ENCODE measurements at places on chromosomes 11 and 22. TPM values are rescaled to one million over a fixed set of nuclear protein-coding genes. Genes with fewer than 3 reads are reported as not detected.

DNA sequence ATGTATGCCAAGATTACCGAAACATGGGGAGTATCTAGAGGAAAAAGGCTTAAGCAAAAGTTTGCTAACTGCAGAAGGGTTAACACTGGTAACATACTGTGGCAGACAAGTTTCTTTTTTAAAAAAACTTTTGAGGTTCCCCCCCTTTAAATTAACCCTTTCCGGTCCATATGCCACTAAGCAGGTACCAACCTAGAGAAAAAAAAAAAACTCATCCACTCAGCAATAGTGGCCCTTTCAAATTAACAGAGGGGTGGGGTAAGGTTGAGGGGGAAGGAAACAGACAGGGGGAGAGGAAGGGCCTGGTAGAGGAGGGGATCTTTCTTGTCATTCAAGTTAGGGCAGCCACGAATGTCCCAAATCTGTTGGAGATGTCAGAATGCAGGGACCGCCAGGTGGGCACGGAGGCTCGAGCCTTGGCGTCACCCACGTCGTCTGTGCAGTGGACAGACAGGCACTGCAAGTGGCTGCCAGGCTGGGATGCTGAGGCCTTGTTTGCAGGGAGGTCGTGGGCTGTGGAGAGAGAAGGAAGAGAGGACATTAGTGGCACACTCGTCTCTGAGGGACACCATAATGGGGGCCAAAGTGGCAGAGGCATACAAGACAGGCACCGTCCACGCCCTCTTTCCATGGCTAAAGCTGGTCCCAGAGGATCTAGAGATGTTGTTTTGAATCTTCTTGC lies 50.8 kb downstream of the MN1 start:
- no peak for DNase-seq

GRCh38 chr11:118263695-118264568 lies at the start of gene MPZL2:
Gene MPZL2, minus strand, starts transcription at chr11:118264297. Its CDS starts 144 bp downstream, at chr11:118264153.
- peak; percentile 67 for DNase-seq

- peak; percentile 7 for DNase-seq
Observed at GRCh38 chr11:57260937-57261783, 24.1 kb upstream of the APLNR start.

DNA sequence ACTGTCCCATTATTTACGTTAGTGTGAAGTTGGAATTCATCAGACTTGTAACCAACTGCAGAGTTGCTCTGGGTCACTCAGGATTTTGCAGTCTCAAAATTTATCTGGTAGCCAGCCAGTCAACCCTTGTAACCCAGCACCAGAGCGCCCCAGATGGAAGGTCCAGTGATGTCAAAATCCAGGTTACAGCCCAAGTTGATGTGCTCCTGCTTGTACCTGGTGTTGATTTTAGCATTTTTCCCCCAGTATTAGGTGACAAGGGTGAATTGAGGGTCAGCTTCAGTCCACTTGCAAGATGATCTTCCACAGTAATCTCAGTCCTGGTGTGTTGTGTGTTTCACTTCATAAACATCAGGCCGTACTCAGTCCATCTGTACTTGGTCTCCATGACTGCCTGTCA lies 7.5 kb downstream of the TIMM10B start:
- DNase-seq = no peak

DNA sequence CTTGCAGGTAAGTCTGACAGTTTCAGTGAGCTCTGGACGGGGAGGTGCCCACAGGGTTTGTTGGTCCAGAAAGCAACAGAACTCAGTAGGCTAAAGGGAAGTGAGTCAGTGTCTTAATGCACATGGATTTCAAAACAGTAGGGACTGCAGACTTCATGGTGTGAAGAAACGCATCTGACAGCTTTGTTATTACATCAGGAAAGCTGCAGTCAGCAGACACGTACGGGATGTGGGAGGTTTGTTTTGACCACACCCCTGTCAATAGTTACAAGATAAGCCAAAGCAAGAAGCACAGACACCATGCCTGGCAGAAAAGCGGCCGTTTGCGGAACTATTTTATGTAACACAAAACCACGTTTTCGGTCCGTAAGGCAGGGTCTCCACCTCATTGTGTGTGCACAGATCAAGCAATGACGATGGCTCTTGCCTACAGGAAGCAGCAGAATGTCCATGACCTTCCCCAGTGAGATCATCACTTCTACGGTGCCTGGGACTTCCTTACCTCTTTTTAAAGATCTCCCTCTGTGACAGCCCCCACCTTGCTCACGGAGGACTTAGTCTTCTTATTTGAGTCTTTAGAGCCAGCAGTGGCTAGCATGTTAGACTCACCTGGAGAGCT lies 58.2 kb upstream of the FTH1 start:
- DNase-seq = peak; percentile 81

DNA sequence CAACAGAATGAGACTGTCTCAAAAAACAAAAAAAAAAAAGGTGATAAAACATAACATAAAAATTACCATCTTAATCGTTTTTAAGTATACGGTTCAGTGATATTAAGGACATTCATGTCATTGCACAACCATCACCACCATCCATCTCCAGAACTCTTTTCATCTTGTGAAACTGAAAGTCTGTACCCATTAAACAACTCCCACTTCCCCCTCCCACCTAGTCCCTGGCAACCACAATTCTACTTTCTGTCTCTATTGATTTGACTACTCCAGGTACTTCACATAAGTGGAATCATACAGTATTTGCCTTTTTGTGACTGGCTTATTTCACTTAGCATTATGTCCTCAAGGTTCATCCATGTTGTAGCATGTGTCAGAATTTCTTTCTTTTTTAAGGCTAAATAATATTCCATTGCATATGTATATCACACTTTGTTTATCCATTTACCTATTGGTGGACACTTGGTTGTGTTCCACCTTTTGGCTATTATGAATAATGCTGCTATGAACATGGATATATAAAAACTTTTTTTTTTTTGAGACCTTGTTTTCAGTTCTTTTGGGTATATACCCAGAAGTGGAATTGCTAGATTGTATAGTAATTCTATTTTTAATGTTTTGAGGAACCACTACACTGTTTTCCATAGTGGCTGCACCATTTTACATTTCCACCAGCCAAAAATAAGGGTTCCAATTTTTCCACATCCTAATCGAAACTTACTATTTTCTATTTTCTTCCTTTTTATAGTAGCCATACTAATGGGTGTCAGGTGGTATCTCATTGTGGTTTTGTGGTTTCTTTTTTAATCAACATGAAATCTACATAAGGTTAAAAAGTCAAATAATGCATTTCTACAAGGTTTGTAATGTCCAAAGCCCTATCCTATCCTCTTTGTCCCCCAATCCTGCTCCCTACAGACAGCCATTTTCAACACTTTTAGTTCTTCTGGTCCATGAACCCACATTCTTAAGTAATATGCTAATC lies 23.4 kb upstream of the PIK3C2A start:
- DNase-seq = peak; percentile 67

GRCh38 chr11:10875430-10876021 lies 17.7 kb upstream of the ZBED5 start:
- no peak for DNase-seq

Gene GLB1L2
- total RNA-seq = 3.9 TPM

Gene TCN1
- not detected for total RNA-seq

Gene HBG2
- not detected for total RNA-seq

Gene LRRC55
- not detected for total RNA-seq

Gene NEFH
- total RNA-seq = 2.1 TPM

Gene F2
- not detected for total RNA-seq

Gene KCNA4
- total RNA-seq = not detected

Gene ROBO3
- 26.1 TPM for total RNA-seq
